K562 (cell line): ENCODE measurements at places on chromosomes 13 and 19. TPM values are rescaled to one million over a fixed set of nuclear protein-coding genes. Genes with fewer than 3 reads are reported as not detected.

- DNase-seq = no peak
These were observed 69.4 kb upstream of the GJB6 start for GRCh38 chr13:20301403-20302071.

GRCh38 chr19:38233740-38234251 is 9.8 kb upstream of the DPF1 start:
- DNase-seq = peak; percentile 91

- DNase-seq = no peak
These were observed 9.0 kb downstream of the SHISA2 start for GRCh38 chr13:26042785-26043184.

DNA sequence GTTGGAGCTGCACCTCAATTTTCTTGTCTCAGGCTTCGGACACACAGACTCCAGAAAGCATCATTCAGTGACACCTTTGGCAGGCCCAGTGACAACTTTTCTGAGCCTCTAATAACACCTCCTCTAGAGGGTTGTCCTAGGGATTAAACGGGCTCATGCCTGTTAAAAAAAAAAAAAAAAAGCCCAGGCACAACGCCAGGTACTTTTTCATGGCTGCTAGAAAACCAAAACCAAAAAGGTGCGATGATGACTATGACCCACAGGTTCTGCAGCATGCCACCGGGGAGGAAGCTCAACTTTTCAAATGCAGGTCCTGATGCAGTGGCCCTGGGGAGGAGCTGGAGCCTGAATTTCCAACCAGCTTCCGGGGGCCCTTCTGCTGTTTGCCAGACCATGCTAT is 184.2 kb downstream of the ABCC4 start:
- no peak for DNase-seq

- no peak for DNase-seq
These were observed at the start of gene CRB3 for GRCh38 chr19:6464070-6464873. TSS of gene CRB3 (plus strand) at chr19:6464271. CDS start at chr19:6464702, 431 bp downstream.

NTN5 gene
- polyA plus RNA-seq = 0.07 TPM in 1 of 2 replicates, not detected in the other

TMPRSS9 gene
- polyA plus RNA-seq = 0.03 TPM in 1 of 2 replicates, not detected in the other

CABP5 gene
- polyA plus RNA-seq = not detected in 2 replicates
